Nasal cavity respiratory epithelium epithelial cell of viscerocranial mucosa (primary cell): ENCODE measurements at places on chromosomes 1 and 21. TPM values are rescaled to one million over a fixed set of nuclear protein-coding genes. Genes with fewer than 3 reads are reported as not detected.

SPOCD1 gene
- total RNA-seq = 8.5 and 26.3 TPM in 2 replicates

BRDT gene
- not detected in 2 replicates for total RNA-seq

TTC3 gene
- 149 and 181 TPM in 2 replicates for total RNA-seq

TATDN3 gene
- total RNA-seq = 14.2 and 21.9 TPM in 2 replicates

FAM167B gene
- 0.34 TPM in 1 of 2 replicates, not detected in the other for total RNA-seq

RGS8 gene
- total RNA-seq = not detected in 2 replicates

C1orf122 gene
- 18.6 and 21.2 TPM in 2 replicates for total RNA-seq

SLAMF9 gene
- 0.14 and 6.8 TPM in 2 replicates for total RNA-seq

ZBTB8A gene
- total RNA-seq = 10.6 and 11.3 TPM in 2 replicates

ITLN2 gene
- 0.21 TPM in 1 of 2 replicates, not detected in the other for total RNA-seq

ST6GALNAC5 gene
- 3.0 and 10.3 TPM in 2 replicates for total RNA-seq

OR2L8 gene
- not detected in 2 replicates for total RNA-seq

ITGB2 gene
- total RNA-seq = 0.57 and 0.68 TPM in 2 replicates

AK5 gene
- total RNA-seq = not detected in 2 replicates

DCDC2B gene
- total RNA-seq = not detected in 2 replicates

UTS2 gene
- total RNA-seq = 0.21 TPM in 1 of 2 replicates, not detected in the other

ZFP69 gene
- 2.4 and 4.6 TPM in 2 replicates for total RNA-seq

PLEKHG5 gene
- total RNA-seq = 42.9 and 44.1 TPM in 2 replicates

FCGR3A gene
- total RNA-seq = not detected in 2 replicates

LRRN2 gene
- not detected in 2 replicates for total RNA-seq

SLC45A1 gene
- total RNA-seq = 0.07 TPM in 1 of 2 replicates, not detected in the other

HSD3B2 gene
- total RNA-seq = not detected in 2 replicates

OR6F1 gene
- not detected in 2 replicates for total RNA-seq

EIF2D gene
- 49.6 and 62.0 TPM in 2 replicates for total RNA-seq

NPL gene
- 3.8 and 19.7 TPM in 2 replicates for total RNA-seq

SPRR5 gene
- not detected in 2 replicates for total RNA-seq

TTC13 gene
- 14.7 and 16.0 TPM in 2 replicates for total RNA-seq

LIPI gene
- not detected in 2 replicates for total RNA-seq

TGFB2 gene
- total RNA-seq = 7.2 and 20.4 TPM in 2 replicates

DNAJC28 gene
- 1.0 and 1.6 TPM in 2 replicates for total RNA-seq

OR10Z1 gene
- total RNA-seq = not detected in 2 replicates

VANGL1 gene
- 9.2 and 27.9 TPM in 2 replicates for total RNA-seq

IL20 gene
- 0.43 and 3.8 TPM in 2 replicates for total RNA-seq

EPS15 gene
- total RNA-seq = 37.9 and 42.5 TPM in 2 replicates

GJA8 gene
- total RNA-seq = not detected in 2 replicates

GJA4 gene
- total RNA-seq = not detected in 2 replicates

GJC2 gene
- 1.0 and 1.4 TPM in 2 replicates for total RNA-seq

CATSPER4 gene
- not detected in 2 replicates for total RNA-seq

COL24A1 gene
- total RNA-seq = under 0.01 and 0.21 TPM in 2 replicates

TAS1R3 gene
- under 0.01 and 0.36 TPM in 2 replicates for total RNA-seq

SIK1 gene
- 11.6 and 20.3 TPM in 2 replicates for total RNA-seq

MTARC2 gene
- 1.0 and 4.6 TPM in 2 replicates for total RNA-seq

HCRTR1 gene
- not detected in 2 replicates for total RNA-seq

RPS6KC1 gene
- total RNA-seq = 18.8 and 22.4 TPM in 2 replicates

TSPEAR gene
- total RNA-seq = not detected in 2 replicates
